ENCODE measurements at places on chromosomes 1 and 21.
A peak's percentile ranks its signal among the peaks of the same experiment; 100 is the strongest.

DNA sequence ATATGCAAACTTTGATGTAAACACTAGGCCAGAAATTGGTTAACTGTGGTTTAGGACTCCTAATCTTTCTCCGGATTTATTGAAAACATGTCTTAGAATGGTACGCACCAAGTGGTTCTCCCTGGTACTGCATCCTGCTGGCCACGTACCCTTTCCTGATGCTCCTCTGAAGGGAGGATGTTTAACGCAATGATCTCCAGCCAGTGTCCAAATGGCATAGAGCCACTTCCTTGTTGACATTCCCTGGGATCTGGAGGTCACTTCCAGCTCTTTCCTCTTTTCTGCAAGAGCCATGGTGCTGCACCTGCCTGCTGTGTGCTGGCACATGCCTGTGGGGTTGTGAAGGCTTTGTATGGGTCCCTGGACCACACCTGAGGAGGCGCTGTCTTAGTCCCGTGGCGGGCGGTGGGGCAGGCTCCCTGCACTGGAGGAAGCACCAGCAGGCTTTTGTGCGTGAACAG, 53.9 kb downstream of the GALNT2 start:
- no peak overlapping the region for H3K27ac ChIP-seq
- no peak overlapping the region for H3K4me3 ChIP-seq
- DNase-seq: no peak
- peaks cover 16% of the 10 kb centered on the region for H3K36me3 ChIP-seq
- no peaks in the 10 kb centered on the region for H3K27me3 ChIP-seq

DNA sequence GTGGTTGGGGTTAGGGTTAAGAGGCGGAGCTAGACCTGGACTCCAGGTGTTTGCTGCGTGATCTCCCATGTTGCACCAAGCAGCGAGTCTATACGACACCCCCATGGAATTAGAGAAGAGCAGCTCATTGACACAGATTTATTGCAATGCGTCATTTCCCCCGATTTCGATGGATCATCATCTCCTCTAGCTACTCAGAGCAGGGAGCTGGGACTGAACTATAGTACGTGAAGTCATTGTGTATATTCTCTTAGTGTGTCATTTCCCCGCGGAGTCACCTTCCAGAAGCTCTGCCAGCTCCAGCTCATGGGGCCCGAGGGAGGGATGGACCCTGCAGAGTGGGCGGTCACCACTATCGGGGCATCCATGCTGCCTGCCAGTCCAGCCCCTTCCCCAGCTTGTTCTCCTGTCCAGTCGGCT, 7.5 kb upstream of the C2CD2 start:
- H3K4me3 ChIP-seq: peak overlapping the region; percentile 31
- H3K4me1 ChIP-seq: peaks cover 16% of the 10 kb centered on the region
- H3K27ac ChIP-seq: no peak overlapping the region
- no peaks in the 10 kb centered on the region for H3K36me3 ChIP-seq

DNA sequence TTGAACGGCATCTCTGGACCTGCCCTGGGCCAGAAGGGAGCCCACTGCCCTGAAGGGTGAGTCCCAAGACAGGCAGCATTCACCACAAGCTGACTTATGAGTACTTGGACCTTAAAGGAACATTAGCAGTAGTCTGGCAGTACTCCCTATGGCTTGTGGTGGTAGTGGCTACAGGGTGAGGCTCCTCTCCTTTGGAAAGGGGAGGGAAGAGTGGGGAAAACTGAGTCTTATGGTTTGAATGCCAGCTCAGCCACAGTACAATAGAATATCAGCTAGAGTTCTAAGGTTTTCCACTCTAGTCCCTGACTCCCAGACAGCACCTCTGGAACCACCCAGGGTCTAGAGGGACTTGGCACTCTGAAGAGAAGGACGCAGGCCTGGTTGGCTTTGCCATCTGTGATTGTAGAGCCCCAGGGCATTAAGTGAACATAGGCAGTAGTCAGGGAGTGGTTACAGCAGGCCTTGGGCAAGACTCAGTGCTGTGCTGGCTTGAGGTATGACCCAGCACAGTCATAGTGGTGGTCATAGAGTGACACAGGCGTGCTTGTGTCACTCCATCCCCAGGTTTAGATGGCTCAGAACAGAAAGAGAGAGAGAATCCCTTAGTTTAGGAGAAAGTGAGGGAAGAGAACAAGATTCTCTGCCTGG, 31.0 kb downstream of the CD53 start:
- H3K27me3 ChIP-seq: no peaks in the 10 kb centered on the region
- H3K4me3 ChIP-seq: no peak overlapping the region
- no peak for DNase-seq
- no peak overlapping the region for H3K27ac ChIP-seq

DNA sequence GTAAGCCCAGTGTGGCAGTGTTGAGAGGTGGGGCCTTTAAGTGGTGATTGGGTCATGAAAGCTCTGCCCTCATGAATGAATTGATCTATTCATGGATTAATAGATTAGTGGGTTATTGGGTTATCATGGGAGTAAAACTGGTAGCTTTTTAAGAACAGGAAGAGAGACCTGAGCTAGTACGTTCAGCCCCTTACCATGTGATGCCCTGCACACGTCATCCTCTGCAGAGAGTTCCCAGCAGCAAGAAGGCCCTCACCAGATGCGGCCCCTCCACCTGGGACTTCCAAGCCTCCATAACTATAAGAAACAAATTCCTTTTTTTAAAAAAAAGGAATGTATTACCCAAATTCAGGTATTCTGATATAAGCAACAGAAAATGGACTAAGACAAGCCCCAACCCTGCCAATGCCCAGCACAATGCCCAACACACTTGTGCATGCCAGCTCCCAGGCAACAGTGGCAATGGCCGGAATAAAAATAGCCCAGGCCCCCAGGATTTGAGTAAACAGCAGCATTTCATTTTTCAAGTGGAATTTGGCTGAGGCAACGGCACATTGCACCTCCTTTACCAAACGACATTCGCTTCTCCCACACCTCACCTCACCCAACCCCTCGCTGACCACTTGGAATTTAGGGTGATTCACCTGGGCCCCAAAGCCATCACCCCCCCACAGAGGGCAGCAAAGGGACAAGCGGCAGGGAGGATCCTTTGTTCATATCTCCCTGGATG, 215.9 kb downstream of the TOMM20 start:
- peaks cover 24% of the 10 kb centered on the region for H3K4me1 ChIP-seq
- no peaks in the 10 kb centered on the region for H3K36me3 ChIP-seq
- H3K4me3 ChIP-seq: no peak overlapping the region
- H3K27ac ChIP-seq: peak overlapping the region; percentile 82
- no peaks in the 10 kb centered on the region for H3K27me3 ChIP-seq

DNA sequence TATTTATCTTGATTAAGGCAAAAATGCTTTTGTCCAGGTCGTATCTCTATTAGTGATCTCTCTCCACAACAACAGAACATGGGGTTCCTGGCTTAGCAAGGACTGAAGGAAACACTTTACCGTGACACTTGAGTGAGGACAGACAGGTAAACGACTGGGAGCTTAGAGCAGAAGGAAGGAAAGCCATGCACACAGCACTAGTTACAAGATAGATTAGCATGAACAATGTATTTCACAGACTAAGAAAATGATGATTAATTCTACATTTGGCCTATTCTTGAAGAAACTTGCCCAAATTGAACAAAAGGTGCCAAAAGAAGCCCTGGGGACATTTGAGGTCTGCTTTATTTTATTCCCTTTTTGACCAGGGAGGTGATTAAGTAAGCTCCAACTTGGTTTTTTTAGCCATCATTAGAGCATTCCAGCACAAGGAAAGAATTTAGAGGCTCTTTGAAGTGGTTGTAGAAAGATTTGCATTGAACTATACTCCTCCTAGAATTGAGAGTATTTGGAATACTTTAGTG, 248.5 kb downstream of the USP25 start:
- H3K27ac ChIP-seq: no peak overlapping the region
- no peak overlapping the region for H3K4me3 ChIP-seq
- no peaks in the 10 kb centered on the region for H3K4me1 ChIP-seq
- no peak for DNase-seq
- H3K27me3 ChIP-seq: no peaks in the 10 kb centered on the region

- H3K27me3 ChIP-seq: peaks cover 20% of the 10 kb centered on the region
- no peaks in the 10 kb centered on the region for H3K4me1 ChIP-seq
- H3K36me3 ChIP-seq: no peaks in the 10 kb centered on the region
- DNase-seq: no peak
- H3K27ac ChIP-seq: no peak overlapping the region
Measured at GRCh38 chr1:162305969-162306368, 70.7 kb downstream of the SPATA46 start.

- no peak for DNase-seq
- H3K27ac ChIP-seq: no peak overlapping the region
- H3K4me3 ChIP-seq: no peak overlapping the region
- H3K36me3 ChIP-seq: no peaks in the 10 kb centered on the region
- H3K27me3 ChIP-seq: peaks cover 10% of the 10 kb centered on the region
Measured at GRCh38 chr1:22889213-22889827, 83.3 kb downstream of the LACTBL1 start.

DNA sequence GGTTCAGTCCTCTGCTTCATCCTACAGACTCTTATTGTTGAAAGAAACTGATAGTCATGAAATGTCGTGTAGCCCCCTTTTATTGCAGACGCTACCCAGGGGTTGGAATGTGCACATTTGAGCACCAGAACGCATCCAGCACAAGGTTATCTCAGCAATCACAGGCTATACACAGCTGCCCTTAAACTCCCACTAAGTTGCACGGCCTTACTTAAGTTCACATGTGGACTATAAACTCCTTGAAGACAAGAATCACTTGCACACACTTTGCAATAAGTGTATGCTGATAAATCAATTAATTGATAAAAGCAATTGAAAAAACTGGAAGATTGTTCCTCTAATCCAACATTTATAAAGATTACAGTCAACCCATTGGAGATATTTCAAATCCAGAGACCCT, 18.9 kb downstream of the SLC30A10 start:
- H3K27ac ChIP-seq: no peak overlapping the region
- H3K27me3 ChIP-seq: peaks cover 9% of the 10 kb centered on the region
- H3K36me3 ChIP-seq: no peaks in the 10 kb centered on the region
- no peak overlapping the region for H3K4me3 ChIP-seq

DNA sequence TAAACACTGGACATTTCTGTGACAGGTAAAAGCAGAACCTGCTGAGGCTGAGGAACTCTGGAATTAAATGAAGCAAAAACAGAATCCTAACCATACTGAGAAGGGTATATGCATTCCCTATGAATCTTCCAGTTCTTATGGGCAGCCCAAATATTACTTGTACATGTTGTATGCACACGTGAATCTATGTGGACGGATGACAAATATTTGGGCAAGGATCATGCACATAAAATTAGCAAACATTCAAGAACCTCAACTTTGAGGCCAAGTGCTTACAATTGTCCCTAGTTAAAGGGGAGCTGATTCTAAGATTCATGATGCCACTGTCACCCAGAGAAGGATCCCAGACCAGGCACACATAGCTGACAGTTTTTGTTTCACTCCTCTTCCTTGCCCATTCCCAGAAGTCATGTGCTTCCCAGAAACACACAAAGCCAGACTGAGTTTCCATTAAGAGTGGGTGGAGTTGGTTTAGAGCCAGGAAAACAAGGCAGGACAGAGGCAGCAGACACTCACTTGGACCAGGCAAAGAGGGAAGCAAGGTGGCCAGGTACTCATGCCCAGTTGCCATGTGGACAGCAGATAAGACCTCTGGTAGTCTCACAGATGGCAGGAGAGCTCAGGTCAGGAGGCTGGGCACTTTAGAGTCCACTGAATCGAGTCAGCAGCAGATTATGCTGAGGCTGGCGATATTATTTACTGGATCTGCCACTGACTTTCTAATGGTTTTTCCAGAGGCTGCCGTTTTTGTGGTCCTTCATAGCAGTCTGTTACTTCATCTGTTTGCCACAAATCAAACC, 25.6 kb downstream of the AK2 start:
- peak overlapping the region; percentile 36 for H3K27ac ChIP-seq
- H3K4me1 ChIP-seq: peaks cover 3% of the 10 kb centered on the region
- no peak for DNase-seq

DNA sequence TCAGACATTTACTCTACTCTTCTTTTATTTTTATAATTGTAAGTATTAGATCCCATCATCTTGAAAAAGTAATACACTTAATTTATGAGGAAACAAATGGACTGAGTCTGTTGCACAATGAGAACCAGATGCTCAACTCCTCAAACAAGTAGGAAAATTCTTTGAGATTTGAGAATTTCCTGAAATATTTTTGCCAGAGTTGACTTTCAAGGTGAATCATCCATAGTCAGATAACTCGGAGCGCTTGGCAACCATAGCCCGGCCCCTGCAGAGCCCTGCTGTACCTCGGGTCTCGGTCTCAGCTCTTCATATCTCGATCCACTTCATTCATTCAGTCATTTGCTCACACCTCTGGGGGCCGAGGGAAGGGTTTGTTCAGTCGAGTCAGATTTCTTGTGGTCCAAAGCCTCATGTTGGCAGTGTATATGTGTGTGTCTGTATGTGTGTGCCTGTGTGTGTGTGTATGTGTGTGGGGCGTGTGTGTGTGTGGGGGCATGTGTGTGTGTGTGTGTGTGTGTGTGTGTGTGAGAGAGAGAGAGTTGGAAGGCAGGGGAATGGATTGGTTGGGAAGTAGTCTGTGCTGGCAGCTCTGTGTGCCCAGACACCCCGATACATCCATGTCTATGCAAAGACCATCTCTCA, 18.1 kb upstream of the PCP4 start:
- no peak overlapping the region for H3K27ac ChIP-seq
- no peak for DNase-seq
- no peaks in the 10 kb centered on the region for H3K27me3 ChIP-seq
- H3K4me1 ChIP-seq: no peaks in the 10 kb centered on the region
- H3K4me3 ChIP-seq: no peak overlapping the region

- H3K4me3 ChIP-seq: no peak overlapping the region
- no peaks in the 10 kb centered on the region for H3K36me3 ChIP-seq
- no peaks in the 10 kb centered on the region for H3K27me3 ChIP-seq
- DNase-seq: no peak
Measured at GRCh38 chr21:44988607-44989536, 49.0 kb downstream of the SLX9 start.

GRCh38 chr1:60108196-60108595, 34.6 kb upstream of the C1orf87 start:
- H3K4me1 ChIP-seq: no peaks in the 10 kb centered on the region
- no peaks in the 10 kb centered on the region for H3K36me3 ChIP-seq
- DNase-seq: no peak
- H3K27me3 ChIP-seq: peaks cover 4% of the 10 kb centered on the region
- no peak overlapping the region for H3K27ac ChIP-seq

DNA sequence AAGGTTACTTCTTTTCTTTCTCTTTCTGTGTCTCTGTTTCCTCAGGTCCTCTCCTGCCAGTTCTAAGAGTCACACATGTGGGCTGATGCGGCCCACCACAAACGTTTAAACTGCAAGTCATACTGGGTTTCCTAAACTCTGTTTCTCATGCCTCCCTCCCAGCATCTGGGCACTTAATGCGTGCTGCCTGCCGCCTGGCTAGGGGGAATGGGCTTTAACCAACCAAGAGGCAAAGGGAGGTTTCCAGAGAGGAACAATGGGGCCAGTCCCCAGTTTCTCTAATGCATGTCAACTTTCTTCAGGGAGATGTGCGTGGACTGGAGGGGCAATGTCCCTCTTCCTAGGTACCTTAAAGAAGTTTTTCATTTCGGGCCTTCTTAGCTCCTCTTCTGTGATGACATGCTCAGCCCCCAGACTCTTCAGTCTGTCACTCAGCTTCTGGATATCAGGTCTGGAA, 19.9 kb upstream of the SRSF4 start:
- H3K4me1 ChIP-seq: peaks cover 9% of the 10 kb centered on the region
- no peak overlapping the region for H3K4me3 ChIP-seq
- no peak for DNase-seq
- no peaks in the 10 kb centered on the region for H3K27me3 ChIP-seq
- peak overlapping the region; percentile 9 for H3K27ac ChIP-seq
- no peaks in the 10 kb centered on the region for H3K36me3 ChIP-seq

- DNase-seq: no peak
- no peak overlapping the region for H3K4me3 ChIP-seq
- no peak overlapping the region for H3K27ac ChIP-seq
- H3K36me3 ChIP-seq: peaks cover 2% of the 10 kb centered on the region
Measured at GRCh38 chr1:193181985-193182384, 4.4 kb downstream of the B3GALT2 start.

All from activated naive CD8-positive, alpha-beta T cell treated with anti-CD3 and anti-CD28 coated beads, Interleukin-2, amount 10 ng/mL, durations not matched to agents 7 days and 5 days (primary cell).